Upper lobe of left lung (tissue), 6 donors: ENCODE measurements at places on chromosomes 3 and 15. TPM values are rescaled to one million over a fixed set of nuclear protein-coding genes. Genes with fewer than 3 reads are reported as not detected.

DNA sequence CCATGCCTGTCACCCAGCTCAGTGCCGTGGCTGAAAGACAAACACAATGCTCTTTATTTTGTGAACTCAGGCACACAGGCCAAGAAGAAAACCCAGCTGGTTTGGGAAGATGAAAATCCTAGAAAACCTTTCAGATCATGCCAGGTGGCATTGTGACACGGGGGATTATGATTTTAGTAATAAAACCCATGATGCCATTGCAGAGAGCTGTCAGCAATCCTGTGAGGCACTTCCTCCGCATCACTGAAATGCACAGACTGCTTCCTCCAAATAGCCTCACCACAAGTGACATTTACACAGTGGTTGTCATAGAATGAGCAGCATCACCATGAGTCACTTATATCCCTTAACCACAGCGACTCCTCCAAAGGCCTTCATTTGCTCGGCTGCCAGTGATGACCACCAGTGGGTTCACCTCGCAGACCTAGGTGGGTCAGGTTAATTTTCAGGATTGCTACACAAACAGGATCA, 22.7 kb downstream of the ABHD6 start:
- H3K36me3 ChIP-seq, result peaks cover 6% of the 10 kb centered on the region
- no peaks in the 10 kb centered on the region for H3K4me1 ChIP-seq
- no peak overlapping the region for H3K4me3 ChIP-seq
- no peak for DNase-seq
- no peak overlapping the region for H3K27ac ChIP-seq

GRCh38 chr3:177426878-177427495, 229.7 kb upstream of the TBL1XR1 start:
- H3K36me3 ChIP-seq, result no peaks in the 10 kb centered on the region
- H3K4me1 ChIP-seq, result peaks cover under 1% of the 10 kb centered on the region
- H3K27ac ChIP-seq, result no peak overlapping the region
- no peak overlapping the region for H3K4me3 ChIP-seq
- no peak for DNase-seq

GRCh38 chr3:184441202-184441900, 61.5 kb downstream of the CHRD start:
- no peaks in the 10 kb centered on the region for H3K4me1 ChIP-seq
- H3K4me3 ChIP-seq, result no peak overlapping the region
- no peaks in the 10 kb centered on the region for H3K36me3 ChIP-seq
- H3K27me3 ChIP-seq, result no peaks in the 10 kb centered on the region
- no peak overlapping the region for H3K27ac ChIP-seq

DNA sequence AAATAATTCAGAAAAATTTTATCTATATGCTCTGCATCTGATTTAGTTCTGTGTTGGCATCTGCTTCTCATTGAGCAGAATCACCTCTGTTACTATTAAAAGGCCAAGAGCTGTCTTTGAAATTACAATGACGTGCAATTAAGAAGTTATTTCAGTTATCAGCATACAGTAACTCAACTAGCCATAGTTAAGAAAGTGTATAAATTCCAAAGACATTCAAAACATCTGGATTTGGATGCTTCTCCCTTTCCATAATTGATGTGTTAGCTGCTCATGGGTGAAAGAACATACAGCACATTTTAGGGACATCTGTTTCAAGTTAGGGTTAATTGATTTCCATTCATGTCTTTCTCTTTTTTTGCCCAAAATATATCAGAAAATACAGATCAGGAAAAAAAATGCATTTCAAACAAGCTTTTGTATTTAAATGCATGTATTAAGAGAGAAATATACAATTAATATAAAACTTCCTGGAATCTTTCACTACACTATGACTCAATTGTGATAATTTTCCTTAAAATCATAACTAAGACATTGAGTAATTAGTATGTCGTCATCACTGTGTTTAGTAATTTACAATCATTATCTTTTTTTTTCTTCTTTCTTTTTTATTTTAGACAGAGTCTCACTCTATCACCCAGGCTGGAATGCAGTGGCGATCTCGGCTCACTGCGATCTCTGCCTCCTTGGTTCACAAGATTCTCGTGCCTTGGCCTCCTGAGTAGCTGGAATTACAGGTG, 82.7 kb upstream of the MBNL1 start:
- H3K27me3 ChIP-seq, result no peaks in the 10 kb centered on the region
- no peaks in the 10 kb centered on the region for H3K36me3 ChIP-seq
- DNase-seq, result no peak
- no peaks in the 10 kb centered on the region for H3K4me1 ChIP-seq
- H3K27ac ChIP-seq, result no peak overlapping the region

GRCh38 chr3:95717048-95717447, 1097.3 kb upstream of the EPHA6 start:
- no peak overlapping the region for H3K27ac ChIP-seq
- no peaks in the 10 kb centered on the region for H3K4me1 ChIP-seq
- H3K4me3 ChIP-seq, result no peak overlapping the region

- H3K27ac ChIP-seq, result no peak overlapping the region
- no peaks in the 10 kb centered on the region for H3K36me3 ChIP-seq
- DNase-seq, result no peak
Observed at GRCh38 chr15:78616506-78616905, 4.3 kb downstream of the CHRNA3 start.

DNA sequence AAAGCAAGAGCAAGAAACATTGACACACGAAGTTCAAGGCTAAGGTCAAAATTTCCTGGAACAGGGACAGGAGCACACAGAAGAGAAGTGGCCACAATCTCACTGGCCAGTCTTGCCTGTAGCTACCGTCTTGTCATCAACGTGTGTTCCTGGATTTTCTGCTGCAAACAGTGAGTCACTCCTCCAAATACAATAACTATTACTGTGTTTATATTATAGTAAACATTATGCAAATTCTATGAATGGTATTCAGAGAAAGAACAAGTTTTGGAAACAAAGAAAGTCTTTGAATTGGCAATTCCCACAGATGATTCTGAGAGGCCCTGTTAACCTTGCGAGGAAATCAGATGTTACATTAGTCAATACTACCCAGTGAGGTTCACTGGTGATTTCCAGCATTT, 220.5 kb downstream of the FAM43A start:
- no peaks in the 10 kb centered on the region for H3K4me1 ChIP-seq
- H3K27ac ChIP-seq, result no peak overlapping the region
- no peak overlapping the region for H3K4me3 ChIP-seq
- no peaks in the 10 kb centered on the region for H3K27me3 ChIP-seq

GRCh38 chr3:5250467-5251195, 63.1 kb downstream of the EDEM1 start:
- no peak for DNase-seq
- no peaks in the 10 kb centered on the region for H3K4me1 ChIP-seq
- no peaks in the 10 kb centered on the region for H3K36me3 ChIP-seq
- H3K4me3 ChIP-seq, result no peak overlapping the region
- no peaks in the 10 kb centered on the region for H3K27me3 ChIP-seq

DNA sequence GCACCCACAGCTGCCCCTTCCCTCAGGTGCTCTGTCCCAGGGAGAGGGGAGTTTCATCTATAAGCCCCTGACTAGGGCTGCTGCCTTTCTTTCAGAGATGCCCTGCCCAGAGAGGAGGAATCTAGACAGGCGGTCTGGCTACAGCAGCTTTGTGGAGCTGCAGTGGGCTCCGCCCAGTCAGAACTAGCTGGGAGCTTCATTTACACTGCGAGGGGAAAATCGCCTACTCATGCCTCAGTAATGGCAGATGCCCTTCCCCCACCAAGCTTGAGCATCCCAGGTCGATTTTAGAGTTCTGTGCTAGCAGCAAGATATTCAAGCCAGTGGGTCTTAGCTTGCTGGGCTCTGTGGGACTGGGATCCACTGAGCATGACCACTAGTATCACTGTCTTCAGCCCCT, 181.2 kb upstream of the RARB start:
- no peaks in the 10 kb centered on the region for H3K27me3 ChIP-seq
- H3K27ac ChIP-seq, result no peak overlapping the region
- no peaks in the 10 kb centered on the region for H3K4me1 ChIP-seq
- no peak for DNase-seq

DNA sequence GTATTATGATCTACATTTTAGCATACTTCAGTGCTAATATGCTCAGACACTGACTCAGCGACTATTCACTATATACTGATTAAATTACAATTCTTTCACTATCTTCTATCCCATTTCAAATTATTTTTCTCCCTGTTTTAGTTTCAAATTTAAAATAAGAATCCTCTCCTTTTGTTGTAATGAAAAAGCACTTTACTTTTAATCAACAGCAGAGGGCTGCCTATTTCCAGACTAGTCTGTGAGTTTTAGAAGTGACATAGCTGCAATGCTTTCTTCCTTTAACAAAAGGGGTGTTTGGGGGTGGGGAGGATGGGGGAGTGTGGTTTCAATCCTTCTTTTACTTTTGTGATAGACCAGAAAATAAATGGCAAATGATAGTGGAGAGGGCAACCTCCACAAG, 2.4 kb downstream of the NEDD4 start:
- no peak for DNase-seq
- H3K27me3 ChIP-seq, result no peaks in the 10 kb centered on the region
- peak overlapping the region; percentile 96 for H3K27ac ChIP-seq
- peaks cover 6% of the 10 kb centered on the region for H3K4me1 ChIP-seq
- H3K4me3 ChIP-seq, result no peak overlapping the region

GRCh38 chr15:85781099-85781498, 13.6 kb downstream of the KLHL25 start:
- no peaks in the 10 kb centered on the region for H3K27me3 ChIP-seq
- no peak overlapping the region for H3K27ac ChIP-seq
- no peak for DNase-seq
- peaks cover 18% of the 10 kb centered on the region for H3K4me1 ChIP-seq
- H3K4me3 ChIP-seq, result no peak overlapping the region
- H3K36me3 ChIP-seq, result no peaks in the 10 kb centered on the region

GRCh38 chr15:100783291-100783690, 96.3 kb upstream of the ALDH1A3 start:
- H3K4me1 ChIP-seq, result no peaks in the 10 kb centered on the region
- DNase-seq, result peak; percentile 7
- no peak overlapping the region for H3K4me3 ChIP-seq
- H3K27ac ChIP-seq, result no peak overlapping the region
- no peaks in the 10 kb centered on the region for H3K36me3 ChIP-seq

Gene ITGA11
- 6.7 TPM for total RNA-seq
